Immature natural killer cell (primary cell): ENCODE measurements at places on chromosomes 12 and 14. TPM values are rescaled to one million over a fixed set of nuclear protein-coding genes. Genes with fewer than 3 reads are reported as not detected.

Gene ANKS1B
- not detected for polyA plus RNA-seq

Gene BORCS5
- polyA plus RNA-seq: 25.6 TPM

Gene INTS13
- polyA plus RNA-seq: 21.9 TPM

Gene SRRM4
- polyA plus RNA-seq: not detected

DNA sequence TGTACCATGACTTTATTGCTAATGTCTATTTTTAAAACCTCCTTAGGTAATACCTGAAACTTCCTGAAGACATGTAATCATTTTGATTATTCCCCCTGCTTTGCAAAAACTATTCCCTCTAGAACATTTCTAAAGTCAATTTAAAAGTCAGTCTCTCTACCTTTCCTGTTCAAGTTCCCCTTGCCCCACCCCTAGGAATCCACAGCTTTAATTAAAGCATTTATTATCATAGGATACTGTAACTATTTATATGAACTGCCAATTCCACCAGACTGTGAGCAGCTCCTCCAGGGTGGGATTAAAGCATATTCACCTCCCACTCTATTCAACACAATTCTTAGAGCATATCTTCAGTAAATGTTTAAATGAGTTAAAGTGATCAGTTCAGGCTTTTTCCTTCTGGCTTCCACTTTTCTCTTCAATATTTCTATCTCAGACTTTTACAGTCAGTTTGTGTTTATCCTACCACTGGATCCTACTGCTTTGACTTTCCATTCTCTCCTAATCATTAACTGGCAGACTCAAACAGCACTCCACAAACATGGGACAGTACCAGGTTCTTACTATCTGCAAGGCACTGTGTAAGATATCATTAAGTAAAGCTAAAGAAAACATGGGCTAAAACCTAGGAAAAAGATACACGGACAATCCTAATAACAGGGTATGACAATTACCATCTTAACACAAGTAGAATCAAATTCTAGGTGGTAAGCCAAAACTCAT, 39.1 kb downstream of the PTPN21 start:
- no peak for DNase-seq

DNA sequence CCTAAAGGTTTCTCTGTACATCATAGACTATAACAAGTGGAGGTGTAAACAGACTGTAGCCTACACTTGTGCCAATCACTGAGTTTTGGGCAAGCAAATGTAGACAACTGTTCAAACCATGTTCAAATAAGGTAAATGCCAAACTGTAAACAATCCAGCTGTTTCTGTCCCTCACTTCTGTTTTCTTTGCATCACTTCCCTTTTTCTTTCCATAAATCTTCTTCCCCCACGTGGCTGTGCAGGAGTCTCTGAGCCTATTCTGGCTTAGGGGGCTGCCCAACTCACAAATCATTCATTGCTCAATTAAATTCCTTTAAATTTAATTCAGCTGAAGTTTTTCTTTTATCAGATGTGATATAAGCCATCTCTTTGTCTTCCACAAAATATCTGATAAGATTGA, 65.1 kb upstream of the CPM start:
- no peak for DNase-seq

DNA sequence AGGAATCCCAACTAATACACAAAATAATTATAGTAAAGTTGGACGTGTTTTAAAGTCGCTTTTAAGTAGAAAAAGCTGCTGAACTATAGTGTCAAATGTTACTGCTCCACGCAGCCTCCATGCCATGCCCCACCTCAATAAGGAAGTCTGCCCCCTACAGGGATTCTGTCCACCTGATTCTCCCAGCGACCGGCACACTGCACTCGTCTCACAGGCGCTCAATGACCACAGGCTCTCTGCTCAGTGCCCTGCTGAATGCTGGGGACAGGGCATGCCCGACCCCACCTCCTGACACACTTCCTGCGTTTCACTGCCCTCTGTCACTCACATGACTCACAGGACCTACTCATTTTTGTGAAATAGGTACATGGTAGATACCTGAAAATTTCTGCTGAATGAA, 48.9 kb downstream of the BDKRB1 start:
- DNase-seq: no peak

DNA sequence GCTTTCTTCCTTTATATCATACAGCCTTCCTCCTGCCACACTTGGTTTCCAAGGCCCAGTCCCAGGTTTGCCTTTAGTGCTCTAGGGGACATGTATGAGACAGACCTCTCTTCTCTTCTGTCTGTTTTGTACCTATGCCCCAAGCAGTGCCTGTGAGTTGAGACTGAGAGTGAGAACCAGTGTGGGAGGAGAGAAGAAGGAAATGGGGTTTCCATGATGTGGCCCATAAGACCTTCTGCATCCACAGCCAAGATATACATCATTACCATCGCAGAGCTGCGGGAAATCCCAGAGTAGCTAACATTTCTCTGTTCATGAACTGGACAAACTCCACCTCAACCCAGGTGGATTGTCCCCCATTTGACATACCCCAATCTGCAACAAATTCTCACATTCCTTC, 2.8 kb downstream of the TESPA1 start:
- DNase-seq: no peak

GRCh38 chr14:102461490-102462338, 47.9 kb downstream of the ANKRD9 start:
- DNase-seq: no peak

GRCh38 chr12:120362516-120363273, 6.3 kb downstream of the MSI1 start:
- DNase-seq: no peak

DNA sequence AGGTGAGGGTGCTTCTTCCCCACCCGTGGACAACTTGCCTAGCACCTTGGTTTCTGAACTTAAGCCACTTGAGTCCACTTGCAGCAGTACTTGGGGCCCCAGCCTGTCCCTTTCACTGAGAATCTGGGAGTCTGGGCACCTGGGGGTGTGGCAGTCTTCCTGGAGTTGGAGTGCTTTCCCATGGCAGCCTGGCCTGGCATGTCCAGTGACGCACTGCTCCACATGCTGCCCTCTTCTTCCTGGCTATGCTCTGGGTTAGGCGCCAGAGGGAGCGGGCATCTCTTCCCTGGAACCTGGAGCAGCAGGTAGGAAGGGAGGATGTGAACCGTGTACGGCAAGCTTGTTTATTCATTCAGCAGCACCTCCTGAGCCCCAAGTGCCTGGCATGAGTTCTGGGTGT, 76.4 kb downstream of the PAPOLA start:
- no peak for DNase-seq

DNA sequence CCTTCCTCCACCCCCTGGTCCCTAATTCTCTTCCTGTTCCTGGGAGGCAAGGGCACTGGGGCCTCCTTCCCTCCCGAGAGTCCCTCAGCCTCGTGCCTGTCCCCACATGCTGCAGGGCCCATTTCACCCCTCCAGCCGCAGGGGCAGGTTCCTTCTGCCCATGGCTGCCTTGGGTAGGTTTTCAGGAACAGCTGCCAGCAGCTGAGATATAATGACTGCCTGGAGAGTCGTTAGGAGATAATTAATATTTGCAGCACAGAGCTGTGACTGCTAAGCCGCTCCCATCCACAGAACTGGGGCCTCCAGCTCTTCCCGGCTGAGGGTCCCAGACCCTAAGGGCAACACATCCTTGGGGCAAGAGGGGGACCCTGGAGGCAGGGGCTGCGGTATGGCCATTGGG, 211.9 kb upstream of the LHX5 start:
- DNase-seq: no peak

- DNase-seq: no peak
These were observed 26.3 kb downstream of the KRT18 start for GRCh38 chr12:52975204-52975603.

GRCh38 chr12:650983-651382, 12.3 kb downstream of the NINJ2 start:
- no peak for DNase-seq

GRCh38 chr12:26152507-26153102, 27.8 kb upstream of the BHLHE41 start:
- DNase-seq: no peak

DNA sequence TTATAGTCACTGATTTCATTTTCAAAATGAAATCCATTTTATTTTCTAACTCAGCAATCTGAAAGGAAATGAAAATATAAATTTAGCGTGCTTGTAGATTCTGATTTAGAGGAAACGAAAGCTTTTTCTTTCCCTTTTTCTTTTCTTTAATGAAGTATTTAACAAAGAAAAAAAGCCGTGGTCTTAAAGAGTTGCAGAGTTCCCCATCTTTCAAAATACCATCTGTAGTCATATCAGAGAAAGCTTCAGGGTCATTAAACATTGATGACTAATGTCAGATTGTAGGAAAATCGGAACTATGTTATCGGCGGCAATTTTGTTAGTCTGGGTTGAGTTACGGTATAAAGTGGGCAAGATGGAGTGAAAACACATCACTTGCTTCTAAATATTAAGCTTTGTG, 32.3 kb downstream of the DRAM1 start:
- no peak for DNase-seq

- no peak for DNase-seq
These were observed 203.7 kb downstream of the CACNA1C start for GRCh38 chr12:2256453-2256852.

DNA sequence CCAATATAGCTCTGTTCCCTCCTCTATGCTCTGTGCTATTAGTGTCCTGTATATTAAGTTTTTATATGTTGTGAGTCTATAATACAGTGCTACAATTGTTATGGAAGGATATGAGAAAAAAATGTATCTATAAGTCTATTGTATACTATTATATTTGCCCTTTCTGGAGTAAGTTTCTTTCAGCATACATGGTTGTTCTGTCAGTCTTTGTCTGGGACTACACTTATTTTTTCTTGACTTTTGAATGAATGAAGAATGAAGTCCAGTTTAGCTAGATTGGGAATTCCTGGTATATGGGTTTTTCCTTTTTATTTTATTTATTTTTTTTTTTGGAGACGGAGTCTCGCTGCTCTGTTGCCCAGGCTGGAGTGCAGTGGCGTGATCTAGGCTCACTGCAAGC, 76.0 kb upstream of the DNM1L start:
- no peak for DNase-seq

DNA sequence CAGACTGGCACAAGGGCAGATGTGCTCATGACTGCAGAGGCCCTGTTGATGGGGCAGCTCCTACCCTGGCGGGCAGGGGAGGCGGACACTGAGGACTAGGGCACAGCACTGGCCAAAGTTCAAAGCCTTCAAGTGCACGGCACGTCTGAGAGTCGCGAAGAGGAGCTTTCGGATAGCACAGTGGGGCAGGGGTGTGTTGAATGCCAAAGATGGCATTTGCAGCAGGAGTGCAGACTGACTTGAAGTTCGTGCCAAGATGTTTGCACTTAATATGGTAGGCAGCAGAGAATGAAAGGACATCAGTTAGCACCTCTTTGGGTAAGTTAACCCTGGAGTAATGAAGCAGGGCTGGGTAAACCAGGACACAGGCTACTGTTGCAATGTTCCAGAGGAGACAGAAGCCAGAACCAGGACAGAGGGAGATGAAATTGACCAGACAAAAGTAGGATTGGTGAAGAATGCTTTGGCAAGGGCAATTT, 6.7 kb upstream of the EML1 start:
- no peak for DNase-seq
